ENCODE measurements at places on chromosomes 5 and 9.

DNA sequence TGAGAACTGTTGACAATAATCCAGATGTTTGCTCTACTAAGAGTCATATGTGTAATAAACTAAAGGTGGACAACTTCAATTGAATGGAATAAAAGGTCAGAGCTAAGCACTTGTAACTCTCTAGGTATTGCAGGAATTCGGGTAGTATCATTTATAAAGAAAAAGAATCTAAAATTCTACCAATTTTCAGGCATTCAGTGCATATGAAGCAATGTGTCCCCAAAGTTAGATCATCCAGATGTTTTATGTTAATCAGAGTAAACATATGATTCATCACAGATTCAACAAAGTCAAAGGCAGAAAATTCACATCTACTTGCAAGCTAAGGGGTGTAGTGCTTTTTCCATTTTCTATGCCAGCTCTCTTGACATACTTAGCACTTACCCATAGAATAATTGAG lies 477.1 kb downstream of the PDE4D start:
- DNase-seq: no peak

GRCh38 chr5:74259572-74259971 lies 381.0 kb downstream of the ENC1 start:
- DNase-seq: no peak

GRCh38 chr9:30411571-30411970 lies 1972.9 kb upstream of the ACO1 start:
- no peak for DNase-seq

- no peak for DNase-seq
These were observed 347.3 kb upstream of the CDH6 start for GRCh38 chr5:30846171-30846570.

DNA sequence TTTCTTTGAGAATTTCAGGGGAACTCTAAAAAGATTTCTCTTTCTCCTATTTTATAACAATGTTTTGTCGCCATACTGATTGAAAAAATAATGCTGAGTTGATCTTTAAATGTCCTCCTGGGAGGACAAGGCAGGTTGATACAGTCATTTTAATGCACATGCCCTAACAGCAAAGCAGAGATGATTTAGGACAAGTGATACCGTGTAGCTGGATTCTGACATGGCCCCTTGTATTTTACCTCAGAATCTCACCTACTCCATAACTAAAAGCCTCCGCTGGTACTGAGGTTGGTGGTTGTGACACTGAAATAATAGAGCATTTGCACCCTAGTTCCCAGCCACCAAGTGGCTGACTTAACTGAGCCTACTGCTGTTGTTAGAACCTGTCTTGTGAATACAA lies 811 bp upstream of the LRRTM2 start:
- DNase-seq: no peak

GRCh38 chr9:21080793-21081192 lies 3.1 kb upstream of the IFNB1 start:
- no peak for DNase-seq

- no peak for DNase-seq
These were observed 431 bp downstream of the FASTKD3 start for GRCh38 chr5:7868427-7868772.

GRCh38 chr9:127014216-127014909 lies 99.8 kb downstream of the RALGPS1 start:
- DNase-seq: no peak

Measured in type B pancreatic cell (in vitro differentiated cells).